ENCODE measurements at places on chromosomes 2 and 18. TPM values are rescaled to one million over a fixed set of nuclear protein-coding genes. Genes with fewer than 3 reads are reported as not detected.

The FOXI3 gene
- total RNA-seq = not detected

The ZNF521 gene
- 42.6 TPM for total RNA-seq

The CERS6 gene
- total RNA-seq = 15.9 TPM

The HOXD12 gene
- total RNA-seq = not detected

The TLX2 gene
- 0.58 TPM for total RNA-seq

The INPP5D gene
- 0.15 TPM for total RNA-seq

The SULT1C2 gene
- 0.44 TPM for total RNA-seq

The CENPA gene
- total RNA-seq = 21.4 TPM

Measured in smooth muscle cell of trachea (primary cell).